ENCODE measurements at places on chromosomes 1 and 21.

- no peak for DNase-seq
Observed at GRCh38 chr21:28541371-28542112, 451.1 kb downstream of the LTN1 start.

DNA sequence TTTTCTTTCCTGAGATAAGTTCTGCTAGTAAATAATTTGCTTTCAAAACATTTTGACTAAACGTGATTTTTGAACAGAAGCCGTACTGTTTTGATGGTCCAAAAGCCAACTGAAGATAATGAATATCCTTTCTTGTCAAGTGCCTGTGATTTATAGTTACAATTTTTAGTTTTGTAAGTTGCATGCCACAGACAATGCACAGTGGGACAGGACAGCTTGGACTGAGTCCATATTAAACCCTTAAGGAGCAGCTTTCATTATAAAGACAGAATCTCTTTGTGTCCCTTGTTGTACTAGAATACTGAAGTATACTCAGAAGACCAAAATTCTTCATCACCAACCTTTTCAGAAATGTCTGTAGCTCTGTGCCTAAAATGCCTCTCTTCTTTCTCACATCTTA is 92.2 kb downstream of the LTN1 start:
- no peak for DNase-seq

GRCh38 chr1:30759718-30760281 is 2.2 kb upstream of the LAPTM5 start:
- no peak for DNase-seq

DNA sequence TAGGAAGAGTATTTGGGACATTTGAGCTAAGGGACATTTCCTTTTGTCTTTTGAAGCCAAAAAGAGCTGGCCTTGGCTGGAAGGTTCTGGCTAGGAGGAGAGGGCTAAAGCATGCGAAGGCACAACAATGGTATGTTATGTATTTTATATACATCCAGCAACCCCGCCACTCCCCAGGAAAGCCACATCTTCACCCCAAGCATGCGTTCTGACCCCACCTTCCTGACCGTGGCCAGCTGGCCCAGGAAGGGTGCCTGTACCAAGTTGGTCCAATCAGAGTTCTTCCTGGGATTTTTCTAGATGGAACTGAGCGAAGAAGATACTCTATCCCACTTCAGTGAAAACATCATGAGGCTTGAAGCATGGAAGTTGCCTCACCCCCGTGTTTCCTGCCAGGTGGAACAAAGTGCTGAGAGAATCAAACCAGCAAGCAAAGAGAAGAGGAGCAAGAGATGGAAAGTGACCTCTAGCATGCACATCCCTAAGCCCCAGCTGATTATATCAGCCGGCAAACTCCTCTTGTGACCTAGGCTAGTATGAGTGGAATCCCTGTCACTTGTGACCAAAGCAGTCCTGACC is 82.7 kb downstream of the BCAR3 start:
- no peak for DNase-seq

- no peak for DNase-seq
Observed at GRCh38 chr1:161009602-161010211, 11.2 kb downstream of the F11R start.

DNA sequence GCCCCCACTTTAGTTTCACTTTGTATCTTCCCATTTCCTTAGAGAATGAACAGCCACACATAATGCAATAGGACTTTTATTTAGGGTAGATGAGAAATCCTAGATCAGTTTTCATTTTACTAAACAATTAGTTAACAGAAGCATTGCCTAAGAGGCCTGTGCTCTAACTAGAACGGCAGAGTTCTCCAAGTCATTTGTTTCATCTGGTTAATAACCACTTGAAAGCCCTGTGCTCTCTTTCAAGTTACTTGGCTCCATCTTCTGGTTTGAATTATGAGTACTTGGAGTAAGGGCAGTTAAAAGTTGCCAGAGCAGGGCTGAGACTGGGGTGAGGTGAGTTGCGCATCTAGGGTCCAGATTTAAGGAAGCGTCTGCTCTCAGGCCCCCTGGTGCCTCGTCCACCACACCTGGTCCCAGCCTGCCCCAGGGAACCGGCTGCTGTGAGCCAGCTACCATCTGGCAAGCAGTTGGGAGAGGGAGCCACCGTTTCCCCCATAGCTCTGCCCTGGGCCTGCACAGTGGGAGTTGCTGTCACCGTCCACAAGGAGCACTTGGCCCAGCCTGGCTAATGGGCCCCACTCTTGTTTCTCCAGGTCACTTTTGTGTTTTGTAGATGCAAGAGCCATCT is 18.1 kb upstream of the SLC44A3 start:
- peak; percentile 93 for DNase-seq

DNA sequence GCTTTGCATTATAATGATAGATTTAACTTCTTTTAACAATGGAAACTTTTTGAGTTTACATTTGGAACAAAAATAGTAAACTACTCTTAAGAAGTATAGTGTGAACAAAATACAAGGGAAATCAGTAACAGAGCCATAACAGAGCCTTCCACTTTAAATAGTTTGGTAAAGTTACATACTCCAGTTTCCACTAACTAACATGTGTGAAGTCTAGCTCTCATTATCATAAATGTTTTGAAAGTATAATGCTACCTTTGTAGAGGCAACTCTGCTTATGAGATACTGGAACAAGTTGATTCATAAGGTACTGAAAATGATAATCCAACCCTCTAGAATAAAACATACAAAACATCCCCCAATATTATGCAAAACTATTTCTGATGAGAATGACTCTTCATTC is 1155.1 kb upstream of the ADGRL2 start:
- no peak for DNase-seq

GRCh38 chr1:186183219-186183618 is 191.8 kb downstream of the TPR start:
- DNase-seq, result peak; percentile 91

- DNase-seq, result no peak
Observed at GRCh38 chr1:244628789-244629188, 24.1 kb upstream of the DESI2 start.

GRCh38 chr1:29157269-29157601 is 24.5 kb downstream of the SRSF4 start:
- DNase-seq, result no peak

GRCh38 chr1:168719306-168720111 is 9.5 kb downstream of the DPT start:
- peak; percentile 93 for DNase-seq

GRCh38 chr1:87336623-87337067 is 8.0 kb downstream of the LMO4 start:
- DNase-seq, result no peak

- peak; percentile 96 for DNase-seq
Observed at GRCh38 chr1:22689505-22689904, 21.1 kb upstream of the EPHB2 start.

- no peak for DNase-seq
Observed at GRCh38 chr21:33495743-33496142, 4.2 kb upstream of the DNAJC28 start.

GRCh38 chr1:226428348-226428747 is 20.5 kb upstream of the PARP1 start:
- no peak for DNase-seq

DNA sequence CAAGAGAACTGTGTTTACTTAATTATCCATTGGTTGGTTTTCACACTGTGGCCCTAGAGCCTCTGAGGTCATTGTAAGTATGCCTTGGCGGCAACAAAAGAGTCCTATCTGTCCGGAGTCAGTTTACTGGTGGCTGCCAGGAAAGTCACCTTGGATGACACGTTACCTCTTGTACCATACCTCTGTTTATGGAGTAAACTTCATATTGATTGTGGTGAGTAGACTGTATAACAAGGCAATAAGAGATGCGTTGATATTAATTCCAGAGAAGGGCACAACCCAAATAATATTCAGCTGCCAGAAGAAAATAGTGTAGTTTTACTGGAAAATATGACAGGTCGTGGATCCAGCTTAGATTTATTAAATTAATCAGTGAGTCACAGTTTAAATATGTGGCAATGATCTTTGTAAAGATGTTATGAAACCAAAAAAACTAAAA is 20.4 kb upstream of the KIF14 start:
- no peak for DNase-seq

DNA sequence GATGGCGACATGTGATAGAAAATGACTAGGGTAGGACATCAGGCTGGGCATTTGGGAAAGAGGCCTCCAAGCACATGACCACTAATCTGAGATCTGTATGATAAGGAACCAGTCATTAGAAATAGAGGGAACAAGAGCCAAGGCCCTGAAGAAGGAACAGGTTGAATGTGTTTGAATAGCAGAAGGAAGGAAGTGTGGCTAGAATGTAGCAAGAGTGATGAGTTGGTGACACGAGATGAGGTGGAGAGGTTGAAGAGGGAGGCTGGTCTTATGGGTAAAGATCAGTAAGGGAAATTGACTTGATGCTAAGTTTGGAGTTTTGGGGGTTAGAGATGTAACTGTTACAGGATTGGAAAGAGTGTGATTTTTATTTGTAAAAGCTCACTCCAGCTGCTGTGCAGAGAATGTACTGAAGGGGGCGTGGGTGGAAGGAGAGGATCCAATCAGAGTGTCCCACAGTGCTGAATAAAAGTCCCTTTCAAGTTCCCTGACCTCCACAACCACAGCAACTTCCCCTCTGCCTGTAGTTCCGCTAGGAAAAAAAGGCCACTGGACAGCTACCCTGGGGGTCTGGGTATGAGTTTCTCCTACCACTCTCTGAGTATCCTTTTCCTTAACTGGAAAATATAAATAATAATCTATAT is 295.0 kb downstream of the OMA1 start:
- no peak for DNase-seq

- DNase-seq, result no peak
Observed at GRCh38 chr1:181531951-181532600, 48.8 kb downstream of the CACNA1E start.

GRCh38 chr1:210822932-210823331 is 311.0 kb downstream of the KCNH1 start:
- no peak for DNase-seq

DNA sequence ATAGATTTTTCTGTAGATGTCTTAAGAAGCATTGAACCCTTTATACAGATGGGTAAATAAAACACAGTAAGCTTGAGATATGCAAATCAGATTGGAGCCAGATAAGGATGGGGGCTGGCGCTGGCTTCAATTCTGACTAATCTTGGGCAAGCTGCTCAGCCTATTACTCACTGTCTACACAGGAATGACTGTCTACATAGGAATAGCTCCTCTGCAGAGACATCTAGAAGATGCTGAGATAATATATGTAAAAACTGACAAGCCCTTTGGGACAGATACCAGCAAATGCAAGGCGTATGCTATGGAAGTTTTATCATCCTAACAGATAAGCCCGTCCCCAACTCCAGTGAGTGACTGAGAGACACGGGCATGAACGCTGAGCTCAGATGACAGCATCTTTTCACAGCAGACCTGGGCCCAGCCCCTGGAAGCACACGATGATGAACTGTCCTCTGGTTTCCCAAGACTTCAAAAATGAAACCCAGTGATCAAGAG is 1.7 kb downstream of the CLDN14 start:
- DNase-seq, result peak; percentile 71

- peak; percentile 26 for DNase-seq
Observed at GRCh38 chr1:41890825-41891198, 27.9 kb downstream of the HIVEP3 start.
